ENCODE measurements at places on chromosomes 7 and 10.

GRCh38 chr7:66958538-66959350, 36.6 kb downstream of the SBDS start:
- DNase-seq = peak; percentile 2

GRCh38 chr10:14812271-14812670, 25.6 kb downstream of the CDNF start:
- DNase-seq = no peak

DNA sequence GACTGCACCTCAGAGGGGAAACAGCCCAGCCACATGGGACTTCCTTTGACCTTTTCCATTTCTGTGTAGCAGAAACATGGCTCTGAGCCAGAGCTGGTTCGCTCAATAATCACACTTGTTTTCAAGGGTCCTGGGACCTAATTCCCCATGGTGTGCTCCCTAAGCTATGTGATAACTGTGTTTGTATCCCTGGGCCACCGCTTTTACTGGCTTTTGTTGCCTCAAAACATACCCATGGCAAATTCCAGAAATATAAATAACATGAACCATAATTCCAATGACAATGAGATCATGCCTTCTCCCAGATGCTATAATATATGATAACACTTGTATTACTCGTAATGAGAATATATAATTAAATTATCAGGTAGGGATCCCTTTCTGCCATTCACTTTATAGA, 196.4 kb downstream of the GFRA1 start:
- DNase-seq = no peak

GRCh38 chr10:115932099-115932498, 340.9 kb downstream of the GFRA1 start:
- DNase-seq = no peak

Data from NCI-H526 (cell line).